ENCODE measurements at places on chromosomes 2 and 18.

DNA sequence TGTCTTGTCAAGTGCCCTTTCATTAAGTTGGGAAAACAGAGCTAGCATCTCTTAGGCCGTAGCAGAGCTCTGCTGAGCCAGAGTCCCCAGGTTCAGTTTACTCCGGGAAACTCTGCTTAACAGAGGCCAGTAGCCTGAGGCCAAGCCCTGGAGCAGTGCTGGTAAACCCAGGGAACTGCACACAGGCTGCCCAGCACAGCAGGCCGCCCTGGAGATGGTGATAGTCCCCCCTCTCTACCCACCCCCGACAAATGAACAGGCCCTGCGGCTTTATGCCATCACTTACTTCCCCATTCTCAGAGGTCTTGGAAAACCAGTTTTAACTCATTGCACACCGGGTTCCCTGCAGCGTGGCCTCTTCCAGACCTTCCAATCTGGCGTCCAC is 3.5 kb downstream of the CNNM4 start:
- no peak for DNase-seq

GRCh38 chr2:30710016-30710415 is 97.2 kb downstream of the CAPN13 start:
- DNase-seq, result no peak

DNA sequence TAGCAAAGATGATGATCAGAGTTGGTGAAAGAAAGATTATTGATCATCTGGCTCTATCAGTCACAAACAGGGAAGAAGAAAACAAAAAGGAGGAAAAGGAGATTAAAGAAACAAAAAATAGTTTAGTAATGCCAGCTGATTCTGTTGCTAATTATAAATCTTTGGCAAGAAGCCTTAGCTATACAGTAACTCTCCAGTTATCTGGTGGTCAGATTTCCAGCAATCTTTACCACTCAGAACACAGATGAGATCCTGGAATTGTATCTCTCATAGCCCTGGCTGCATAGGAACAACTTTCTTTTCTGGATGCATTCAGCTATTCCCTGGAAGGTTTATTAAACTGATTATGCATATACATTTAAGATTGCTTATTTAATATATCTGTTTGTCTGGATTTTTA is 256.8 kb upstream of the ZEB2 start:
- no peak for DNase-seq

- DNase-seq, result no peak
Measured at GRCh38 chr2:159030674-159031380, 62.4 kb downstream of the TANC1 start.

DNA sequence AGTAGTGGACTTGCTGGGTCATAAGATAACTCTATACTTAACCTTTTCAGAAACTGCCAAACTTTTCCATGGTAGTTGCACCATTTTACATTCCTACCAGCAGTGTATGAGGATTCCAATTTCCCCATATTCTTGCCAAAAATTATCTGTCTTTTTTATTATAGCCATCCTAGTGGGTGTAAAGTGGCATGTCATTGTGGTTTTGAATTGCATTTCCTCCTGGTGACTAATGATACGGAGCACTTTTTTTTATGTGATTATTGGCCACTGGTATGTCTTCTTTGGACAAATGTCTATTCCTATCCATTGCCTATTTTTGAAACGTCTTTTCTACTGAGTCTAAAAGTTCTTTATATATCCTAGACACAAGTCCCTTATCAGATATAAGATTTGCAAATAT is 44.3 kb downstream of the CACNB4 start:
- DNase-seq, result no peak

- DNase-seq, result no peak
Measured at GRCh38 chr2:127515383-127515915, 10.8 kb downstream of the IWS1 start.

- no peak for DNase-seq
Measured at GRCh38 chr18:24567199-24567598, 106.8 kb downstream of the HRH4 start.

- DNase-seq, result no peak
Measured at GRCh38 chr2:72927619-72928550, 10.6 kb downstream of the EMX1 start.

GRCh38 chr2:70526126-70526525 is 27.5 kb downstream of the TGFA start:
- no peak for DNase-seq

DNA sequence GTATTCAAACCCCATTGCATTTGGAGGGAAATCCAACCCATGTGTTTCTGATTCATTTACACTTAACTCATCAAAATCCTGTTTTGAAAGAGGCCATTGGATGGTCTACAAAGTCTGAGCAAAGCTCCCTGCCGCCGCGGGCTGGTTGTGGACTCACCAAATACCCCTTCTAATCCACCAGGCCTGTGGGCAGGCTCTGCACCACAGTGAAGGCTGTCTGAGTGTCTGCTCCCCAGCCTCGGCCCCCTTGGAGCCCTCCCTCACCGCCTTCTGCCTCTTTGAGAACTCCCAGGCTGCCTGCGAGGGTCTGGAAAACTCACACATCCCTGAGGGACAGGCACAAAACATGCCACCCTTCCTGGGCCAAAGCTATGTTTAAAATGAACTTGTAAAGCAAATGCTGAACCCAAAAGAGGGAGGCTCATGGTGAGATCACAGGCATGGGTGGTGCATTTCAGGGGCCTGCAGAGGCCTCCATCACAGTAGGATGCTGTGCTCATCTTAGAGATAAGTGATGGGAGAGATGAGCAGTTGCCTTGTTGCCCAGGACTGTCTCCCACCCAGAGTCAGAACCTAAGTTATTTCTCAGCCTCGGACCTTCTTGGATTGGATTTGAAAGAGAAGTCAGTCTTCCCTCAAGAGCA is 225.0 kb downstream of the CYP26B1 start:
- no peak for DNase-seq

GRCh38 chr2:21860907-21861306 is 737.1 kb downstream of the TDRD15 start:
- no peak for DNase-seq

- DNase-seq, result no peak
Measured at GRCh38 chr2:236352761-236353593, 88.8 kb upstream of the ASB18 start.

DNA sequence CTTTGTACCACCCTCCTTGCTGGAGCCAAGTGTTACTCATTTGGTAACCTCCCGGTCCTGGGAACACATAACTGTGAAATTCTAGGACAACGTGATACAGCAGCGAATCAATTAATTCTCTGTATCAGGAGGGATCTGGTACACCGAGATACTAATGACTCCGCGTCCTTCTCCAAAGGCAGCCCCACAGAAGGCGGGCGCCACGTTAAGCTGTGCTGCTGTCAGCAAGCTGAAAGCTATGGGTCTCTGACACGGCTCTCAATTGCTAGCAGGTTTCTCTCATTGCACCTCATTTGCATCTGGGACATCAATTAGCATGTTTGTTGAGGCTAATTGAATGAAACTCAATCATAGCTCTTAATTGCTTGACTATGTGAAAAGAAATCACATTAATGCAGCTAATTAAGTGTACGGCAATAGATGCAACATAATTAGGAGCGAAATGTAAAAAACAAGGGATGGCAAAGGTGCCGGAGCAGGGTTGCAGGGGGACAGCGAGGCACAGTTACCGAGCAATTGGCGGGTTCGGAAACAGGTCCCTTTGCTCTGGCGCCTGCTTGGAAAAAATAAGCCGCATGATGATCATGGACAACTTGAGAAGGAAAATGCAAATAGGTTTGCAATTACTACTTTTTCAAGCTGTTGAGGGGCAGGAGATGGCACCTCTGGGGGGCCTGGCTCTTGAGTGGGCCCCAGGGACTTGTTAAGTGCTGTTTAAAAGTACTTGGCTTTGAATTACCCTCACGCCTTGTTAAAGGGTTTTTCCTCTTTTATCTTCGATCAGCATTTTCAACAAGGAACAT is 264.2 kb downstream of the GBX2 start:
- no peak for DNase-seq

DNA sequence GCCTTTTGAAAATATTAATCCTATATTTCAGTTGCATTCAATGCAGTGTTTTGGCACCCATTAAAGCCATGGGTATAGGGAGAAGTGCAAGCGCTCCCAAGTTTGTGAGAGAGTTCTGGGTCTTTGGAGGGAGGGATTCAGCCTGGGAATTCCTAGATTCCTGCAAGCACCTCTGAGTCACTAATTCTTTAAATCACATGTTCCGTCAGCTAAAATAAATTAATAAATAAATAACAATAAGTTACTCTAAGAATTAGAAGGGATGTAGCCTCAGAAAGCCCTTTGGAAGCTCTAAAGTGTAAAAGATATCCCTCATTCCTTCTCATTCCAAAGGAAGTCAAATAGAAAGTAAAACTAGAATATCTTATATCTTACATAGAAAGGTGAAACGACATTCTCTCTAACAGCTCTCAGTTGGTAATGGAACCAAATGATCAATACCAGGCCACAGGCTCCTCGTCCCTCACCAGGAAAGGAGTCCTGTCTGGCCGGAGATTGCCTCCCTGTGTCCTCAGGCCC is 222.4 kb upstream of the RBBP8 start:
- DNase-seq, result no peak

GRCh38 chr2:237895544-237896506 is 36.4 kb downstream of the RAMP1 start:
- no peak for DNase-seq

- no peak for DNase-seq
Measured at GRCh38 chr2:231922311-231923009, 3.7 kb downstream of the NPPC start.

- no peak for DNase-seq
Measured at GRCh38 chr2:108029912-108030311, 43.6 kb downstream of the SLC5A7 start.

- no peak for DNase-seq
Measured at GRCh38 chr18:31643003-31643402, 41.4 kb downstream of the B4GALT6 start.

DNA sequence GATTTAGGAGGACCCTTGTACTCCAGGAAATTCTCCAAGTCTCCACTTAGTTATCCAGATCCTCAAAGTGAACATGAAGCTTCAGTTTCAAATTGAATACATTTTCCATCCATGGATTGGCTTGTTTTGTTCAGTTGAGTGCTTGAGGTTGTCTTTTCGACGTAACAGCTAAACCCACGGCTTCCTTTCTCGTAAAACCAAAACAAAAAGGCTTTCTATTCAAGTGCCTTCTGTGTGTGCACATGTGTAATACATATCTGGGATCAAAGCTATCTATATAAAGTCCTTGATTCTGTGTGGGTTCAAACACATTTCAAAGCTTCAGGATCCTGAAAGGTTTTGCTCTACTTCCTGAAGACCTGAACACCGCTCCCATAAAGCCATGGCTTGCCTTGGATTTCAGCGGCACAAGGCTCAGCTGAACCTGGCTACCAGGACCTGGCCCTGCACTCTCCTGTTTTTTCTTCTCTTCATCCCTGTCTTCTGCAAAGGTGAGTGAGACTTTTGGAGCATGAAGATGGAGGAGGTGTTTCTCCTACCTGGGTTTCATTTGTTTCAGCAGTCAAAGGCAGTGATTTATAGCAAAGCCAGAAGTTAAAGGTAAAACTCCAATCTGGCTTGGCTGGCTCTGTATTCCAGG is at the start of gene CTLA4:
Gene CTLA4 (plus strand): TSS at position 211 of the 640 bp plus-strand sequence. CDS start 172 bp downstream, at position 383.
- no peak for DNase-seq

DNA sequence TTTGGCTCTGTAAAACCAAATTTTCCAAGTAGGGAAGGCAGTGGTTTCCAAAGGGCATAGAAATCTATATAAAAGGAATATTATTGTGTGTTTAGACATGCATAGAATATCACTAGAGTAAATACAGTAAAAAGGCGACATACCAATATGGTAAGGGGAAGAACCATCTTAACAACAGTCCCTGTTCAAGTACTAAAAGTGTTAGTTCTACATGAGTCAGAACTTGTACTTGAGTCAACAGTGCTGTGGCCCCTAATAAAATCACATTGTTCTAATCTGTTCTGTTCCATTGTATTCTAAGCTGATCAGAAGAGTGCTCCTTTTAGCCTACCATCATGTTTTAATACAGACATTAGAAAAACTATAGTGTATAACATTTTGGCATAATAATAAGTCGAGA is 36.1 kb upstream of the TNFRSF11A start:
- DNase-seq, result no peak

DNA sequence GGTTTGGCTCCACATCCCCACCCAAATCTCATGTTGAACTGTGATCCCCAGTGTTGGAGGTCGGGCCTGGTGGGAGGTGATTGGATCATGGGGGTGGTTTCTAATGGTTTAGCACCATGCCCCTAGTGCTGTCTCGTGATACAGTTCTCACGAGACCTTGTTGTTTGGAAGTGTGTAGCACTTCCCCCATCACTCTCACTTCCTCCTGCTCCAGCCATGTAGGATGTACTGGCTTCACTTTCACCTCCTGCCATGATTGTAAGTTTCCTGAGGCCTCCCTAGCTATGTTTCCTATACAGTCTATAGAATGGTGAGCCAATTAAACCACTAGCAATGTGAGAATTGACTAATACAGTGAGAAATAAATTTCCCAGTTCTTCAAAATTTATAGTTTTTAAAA is 325.9 kb downstream of the FSIP2 start:
- DNase-seq, result no peak

- no peak for DNase-seq
Measured at GRCh38 chr2:72951303-72952095, 34.2 kb downstream of the EMX1 start.

DNA sequence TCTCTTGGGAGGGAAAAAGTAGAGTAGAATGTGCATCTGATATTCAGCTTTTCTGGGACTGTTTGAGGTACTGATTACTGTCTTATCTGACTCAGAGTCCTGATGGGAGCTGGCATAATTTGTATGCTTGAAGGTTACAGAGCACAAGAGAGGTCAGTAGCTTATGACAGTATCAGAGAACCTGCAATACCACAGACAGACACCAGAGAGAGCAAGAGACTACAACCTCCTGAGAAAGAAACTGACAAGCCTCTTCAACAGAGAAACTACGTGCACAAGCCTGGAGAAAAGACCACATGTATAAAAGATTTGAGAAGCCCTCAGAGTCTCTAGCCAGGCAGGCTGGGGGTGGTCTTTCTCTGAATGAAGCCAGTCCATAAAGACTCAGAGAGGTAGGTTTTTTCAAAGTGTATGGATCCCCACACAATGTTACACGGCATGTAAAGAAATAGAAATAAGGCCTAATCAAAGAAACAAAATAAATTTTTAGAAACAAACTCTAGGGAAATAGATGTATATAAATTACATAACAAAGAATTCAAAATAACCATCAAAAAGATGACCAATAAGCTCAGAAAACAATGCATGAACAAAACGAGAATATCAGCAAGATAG is 568.3 kb downstream of the LRRTM4 start:
- no peak for DNase-seq

GRCh38 chr2:226424971-226425370 is 374.6 kb downstream of the IRS1 start:
- no peak for DNase-seq

- no peak for DNase-seq
Measured at GRCh38 chr2:168645696-168646338, 156.6 kb upstream of the NOSTRIN start.

GRCh38 chr18:11407940-11408339 is 201.5 kb upstream of the SLC35G4 start:
- DNase-seq, result no peak

- no peak for DNase-seq
Measured at GRCh38 chr18:3616744-3617143, 166.8 kb downstream of the TGIF1 start.
